ENCODE measurements at places on chromosomes 13 and 19. TPM values are rescaled to one million over a fixed set of nuclear protein-coding genes. Genes with fewer than 3 reads are reported as not detected.

ZNF726 gene
- total RNA-seq, result 4.1 TPM

TEX101 gene
- total RNA-seq, result not detected

MEDAG gene
- total RNA-seq, result 0.33 TPM

ZNF527 gene
- total RNA-seq, result 6.5 TPM

FGF9 gene
- total RNA-seq, result not detected

KLK1 gene
- not detected for total RNA-seq

MYO1F gene
- 0.17 TPM for total RNA-seq

LRG1 gene
- not detected for total RNA-seq

SYNGR4 gene
- not detected for total RNA-seq

ADGRE2 gene
- 0.83 TPM for total RNA-seq

ZNF837 gene
- total RNA-seq, result 2.3 TPM

GRCh38 chr13:18628428-18628827, 553.2 kb downstream of the TUBA3C start:
- no peak for DNase-seq

DNA sequence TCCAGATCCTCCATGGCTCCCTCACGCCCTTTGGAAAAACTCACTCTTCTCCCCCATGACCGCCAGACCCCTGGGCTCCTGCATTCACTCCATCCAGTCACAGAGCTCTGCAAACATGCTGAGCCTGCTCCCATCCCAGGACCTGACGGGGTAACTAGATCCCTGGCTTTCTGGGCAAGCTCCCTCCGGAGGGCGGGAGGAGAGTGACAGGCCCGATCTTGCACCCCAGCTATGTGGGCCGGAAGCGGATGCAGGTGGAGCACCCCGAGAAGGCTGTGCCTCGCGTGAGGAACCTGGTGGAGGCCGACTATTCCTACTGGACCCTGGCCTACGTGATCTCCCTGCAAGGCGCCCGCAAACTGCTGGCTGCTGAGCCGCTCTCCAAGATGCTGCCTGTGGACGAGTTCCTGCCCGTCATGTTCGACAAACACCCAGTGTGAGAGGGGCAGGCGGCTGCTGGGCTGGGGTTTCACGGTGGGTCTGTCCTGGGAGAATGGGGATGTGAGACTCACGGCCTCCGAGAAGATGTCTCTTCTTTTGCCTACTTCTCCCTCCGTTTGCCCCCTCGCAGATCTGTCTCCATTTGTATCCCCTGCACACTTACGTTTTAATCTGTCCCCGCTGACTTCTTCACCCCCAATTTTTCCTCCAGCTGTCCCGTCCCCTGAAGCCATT, 25.2 kb downstream of the COLGALT1 start:
- DNase-seq, result no peak

- DNase-seq, result no peak
These were observed 261.3 kb downstream of the DACH1 start for GRCh38 chr13:71605744-71606143.

GRCh38 chr13:91408971-91409370, 10.6 kb downstream of the GPC5 start:
- no peak for DNase-seq

- no peak for DNase-seq
These were observed 8.3 kb downstream of the RYR1 start for GRCh38 chr19:38441657-38442348.

- DNase-seq, result peak; percentile 85
These were observed 6.9 kb downstream of the ETFB start for GRCh38 chr19:51359294-51359693.

DNA sequence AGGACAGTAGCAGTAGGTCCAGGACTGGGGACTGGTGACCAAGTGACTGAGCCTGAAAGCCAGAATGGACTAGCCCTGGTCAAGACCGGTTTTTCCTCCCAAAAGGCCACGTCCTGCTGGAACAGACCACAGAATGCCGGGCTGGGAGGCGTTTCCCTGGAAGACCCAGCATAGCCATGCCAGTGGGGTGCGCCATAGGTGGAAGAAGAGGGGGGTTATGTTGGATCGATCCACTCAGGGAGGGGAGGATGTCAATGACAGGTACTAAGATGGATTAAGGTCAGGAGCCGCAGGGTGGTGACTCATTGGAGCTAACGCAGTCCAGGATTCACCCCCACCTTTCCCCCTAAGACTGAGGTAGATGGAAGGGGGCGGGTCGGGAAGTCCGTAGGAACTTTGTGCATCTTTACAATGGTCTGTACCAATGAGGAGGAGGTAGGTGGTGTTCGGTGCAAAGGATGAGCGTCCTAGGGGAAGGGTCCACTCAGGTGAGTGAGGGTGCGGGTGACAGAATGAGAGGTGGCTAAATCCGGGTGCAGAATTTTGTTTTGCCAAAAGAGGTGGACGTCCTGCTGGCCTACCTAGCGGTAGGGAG, 21.0 kb downstream of the VASP start:
- peak; percentile 72 for DNase-seq

GRCh38 chr19:44732235-44733014, 16.1 kb upstream of the BCL3 start:
- DNase-seq, result no peak

- DNase-seq, result peak; percentile 55
These were observed 29.1 kb downstream of the NUP58 start for GRCh38 chr13:25330541-25330940.

GRCh38 chr13:53112522-53112921, 83.9 kb downstream of the OLFM4 start:
- no peak for DNase-seq

DNA sequence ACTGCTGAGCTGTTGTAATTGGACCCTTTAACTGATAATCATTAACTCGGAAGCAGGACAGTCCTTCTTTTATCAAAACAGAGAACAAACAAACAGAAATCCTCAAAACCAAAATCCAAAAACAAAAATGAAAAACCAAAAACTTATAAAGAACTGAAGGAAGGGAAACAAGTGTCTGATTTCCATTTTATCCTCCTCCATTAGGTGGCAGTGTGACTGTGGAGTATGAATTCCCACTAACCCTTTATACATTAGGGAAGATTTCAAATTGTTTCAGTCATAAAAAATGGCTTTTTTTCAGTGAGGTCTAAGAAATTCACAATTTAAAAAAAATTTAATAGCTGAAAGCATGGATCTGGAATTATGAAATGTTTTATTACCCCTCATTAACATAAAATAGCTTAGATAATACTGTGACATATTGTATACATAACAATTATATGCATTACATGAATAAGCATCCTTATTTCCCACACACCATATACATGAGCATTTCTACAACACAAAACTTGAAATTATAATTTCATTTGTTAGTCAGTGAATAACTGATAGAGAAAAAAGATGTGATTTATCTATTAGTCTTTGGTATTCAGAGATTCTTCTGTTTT, 1074.3 kb upstream of the PCDH9 start:
- peak; percentile 9 for DNase-seq

GRCh38 chr19:52094526-52095130, 937 bp downstream of the ZNF841 start:
- no peak for DNase-seq

- no peak for DNase-seq
These were observed 123.3 kb downstream of the RAB20 start for GRCh38 chr13:110438211-110438610.

GRCh38 chr13:25840261-25840660, 211.6 kb downstream of the SHISA2 start:
- no peak for DNase-seq

DNA sequence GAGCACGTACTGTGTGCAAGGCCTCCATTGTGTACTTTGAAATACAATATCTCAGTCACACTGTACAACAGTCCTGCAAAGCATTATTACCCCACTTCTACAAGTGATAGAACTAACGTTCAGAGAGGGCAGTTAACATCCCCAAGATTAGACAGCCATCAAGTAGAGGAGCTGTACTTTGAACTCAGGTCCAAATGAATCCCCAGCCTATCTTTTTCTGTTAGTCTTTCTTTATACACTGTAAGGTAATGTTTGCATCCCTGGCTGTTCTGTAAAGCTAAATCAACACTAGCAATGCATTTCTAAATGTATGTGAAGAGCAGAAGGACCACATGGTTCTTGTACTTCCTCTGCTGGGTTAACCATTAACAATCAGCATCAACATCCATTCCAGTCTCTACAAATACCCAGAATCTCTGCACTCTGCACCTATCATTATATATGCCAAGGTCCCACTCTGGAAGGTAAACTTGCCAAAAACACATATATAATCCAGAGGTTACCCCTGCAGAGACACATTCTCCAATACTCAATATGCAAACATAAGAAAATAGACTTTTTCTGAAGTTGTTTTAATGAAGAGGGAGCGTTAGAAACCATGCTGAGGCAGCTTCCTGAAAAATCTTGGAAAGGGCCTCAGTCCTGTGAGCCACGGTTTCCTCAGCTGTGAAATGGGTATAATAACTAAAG, 182.3 kb downstream of the MZT1 start:
- DNase-seq, result no peak

DNA sequence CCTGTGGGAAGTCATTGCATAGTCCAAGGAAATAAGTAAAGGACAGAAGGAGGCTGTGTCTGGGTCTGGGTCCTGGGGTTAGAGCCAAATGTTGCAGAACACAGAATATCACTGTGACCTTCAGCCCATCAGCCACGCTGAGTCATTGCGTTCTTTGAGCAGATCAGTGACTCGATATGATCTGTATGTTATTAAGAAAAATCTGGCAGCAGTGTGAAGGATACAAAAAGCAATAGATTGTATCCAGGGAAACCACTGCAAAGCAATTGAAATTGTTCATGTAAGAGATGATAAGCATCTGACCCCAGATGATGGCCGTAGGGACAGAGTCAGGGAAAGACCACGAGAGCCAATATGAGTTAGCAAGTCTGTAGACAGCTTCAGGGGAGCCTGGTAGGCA, 1575.1 kb upstream of the SLC10A2 start:
- DNase-seq, result no peak

- no peak for DNase-seq
These were observed 16.8 kb upstream of the OR1M1 start for GRCh38 chr19:9070066-9070465.

DNA sequence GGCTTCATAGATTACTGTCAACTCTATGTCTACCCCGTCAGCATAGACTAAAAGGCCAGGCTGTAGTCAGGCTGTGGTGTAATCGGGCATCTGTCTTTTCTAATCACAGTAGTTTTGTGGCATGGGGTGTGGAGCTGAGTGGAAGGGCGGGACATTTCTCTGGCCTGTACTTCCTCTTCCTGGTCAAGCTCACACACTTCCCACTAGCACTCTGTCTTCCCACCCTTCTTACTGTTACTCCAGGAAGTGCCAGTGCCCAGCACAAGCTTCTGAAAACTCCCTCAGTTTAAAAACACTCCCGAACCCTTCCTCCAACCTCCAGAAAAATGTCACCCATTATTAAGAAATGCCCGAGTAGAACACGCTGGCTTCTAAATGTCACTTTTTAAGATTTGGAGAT, 229.8 kb downstream of the KLF5 start:
- no peak for DNase-seq

DNA sequence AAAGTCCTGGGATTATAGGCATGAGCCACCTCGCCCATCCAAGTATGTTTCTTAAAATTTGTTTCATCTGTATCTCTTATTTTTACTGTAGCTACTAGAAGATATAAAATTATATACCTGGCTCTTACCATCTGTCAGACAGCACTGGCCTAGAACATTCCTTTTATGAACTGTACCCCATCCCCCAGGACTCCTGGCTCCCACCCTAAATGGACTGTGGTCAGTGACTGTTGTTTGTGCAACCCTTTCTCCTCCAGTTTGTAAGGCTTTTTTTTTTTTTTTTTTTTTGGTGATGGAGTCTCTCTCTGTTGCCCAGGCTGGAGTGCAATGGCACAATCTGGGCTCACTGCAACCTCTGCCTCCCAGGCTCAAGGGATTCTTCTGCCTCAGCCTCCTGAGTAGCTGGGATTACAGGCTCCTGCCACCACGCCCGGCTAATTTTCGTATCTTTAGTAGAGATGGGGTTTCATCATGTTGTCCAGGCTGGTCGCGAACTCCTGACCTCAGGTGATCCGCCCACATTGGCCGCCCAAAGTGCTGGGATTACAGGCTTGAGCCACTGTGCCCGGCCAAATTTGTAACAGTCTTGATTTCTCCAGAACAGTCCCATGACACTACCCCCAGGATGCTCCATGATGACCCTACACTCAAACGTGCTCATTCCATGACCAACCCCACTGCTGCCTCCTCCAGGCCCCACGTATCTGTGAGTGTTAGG, 2.5 kb downstream of the NDUFA3 start:
- DNase-seq, result no peak

GRCh38 chr13:42899266-42899665, 92.8 kb downstream of the EPSTI1 start:
- no peak for DNase-seq

DNA sequence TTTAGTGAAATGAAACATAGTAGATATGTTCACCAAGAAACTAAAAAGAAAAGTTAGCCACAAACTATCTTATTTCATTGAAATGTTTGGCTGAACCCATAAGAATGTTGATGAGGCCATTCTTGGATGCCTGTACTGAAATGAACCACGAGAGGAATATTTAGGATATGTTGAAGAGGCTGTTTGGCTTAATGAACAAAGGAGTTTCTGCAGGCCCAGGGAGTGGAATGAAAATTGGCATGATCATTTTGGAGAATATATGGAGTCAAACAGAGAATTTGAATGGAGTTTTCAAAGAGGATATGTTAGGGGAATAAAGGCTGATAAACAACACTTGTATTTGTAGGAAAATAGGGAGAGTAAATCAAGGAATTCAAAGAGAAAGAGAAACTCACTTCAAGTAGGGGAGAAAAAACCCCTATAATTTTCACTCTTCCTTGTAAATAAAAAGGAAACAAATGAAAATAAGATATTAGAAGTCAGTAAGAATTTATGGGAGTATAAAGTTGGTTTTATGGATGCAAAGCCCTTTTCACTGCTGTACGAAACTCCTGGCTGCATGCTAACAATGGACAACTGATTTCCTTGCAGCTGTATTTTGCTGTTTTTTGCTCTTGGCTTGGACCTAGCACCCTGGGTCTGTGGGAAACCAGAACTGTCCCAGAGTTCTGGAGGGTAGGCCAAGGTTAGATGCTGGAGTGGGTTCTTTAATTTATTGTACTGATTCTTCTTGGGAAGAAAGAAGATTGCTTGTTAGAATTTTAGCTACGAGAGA, 36.5 kb downstream of the KL start:
- DNase-seq, result no peak

Data from mammary epithelial cell (primary cell).